Stimulated activated CD4-positive, alpha-beta T cell treated with anti-CD3 and anti-CD28 coated beads, TNF-alpha, amount 100 ng/mL, for 24 hours (primary cell): ENCODE measurements at places on chromosomes 3 and 15.

DNA sequence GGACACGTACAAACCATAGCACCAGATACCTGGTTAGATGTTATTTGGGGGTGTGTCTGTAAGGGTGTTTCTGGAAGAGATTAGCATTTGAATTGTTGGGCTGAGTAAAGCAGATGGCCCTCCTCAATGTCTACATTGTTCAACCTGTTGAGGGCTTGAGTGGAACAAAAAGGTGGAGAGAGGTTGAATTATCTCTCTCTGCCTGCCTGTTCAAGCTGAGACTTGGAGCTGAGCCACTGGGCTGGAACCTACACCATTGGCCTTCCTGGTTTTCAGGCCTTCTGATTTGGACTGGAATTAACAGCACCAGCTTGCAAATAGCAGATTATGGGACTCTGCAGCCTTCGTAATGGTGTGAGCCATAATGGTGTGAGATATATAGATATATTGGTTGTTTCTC, 71.3 kb upstream of the CORO2B start:
- DNase-seq, result no peak

- no peak for DNase-seq
Measured at GRCh38 chr3:19972054-19972453, 25.2 kb downstream of the RAB5A start.

DNA sequence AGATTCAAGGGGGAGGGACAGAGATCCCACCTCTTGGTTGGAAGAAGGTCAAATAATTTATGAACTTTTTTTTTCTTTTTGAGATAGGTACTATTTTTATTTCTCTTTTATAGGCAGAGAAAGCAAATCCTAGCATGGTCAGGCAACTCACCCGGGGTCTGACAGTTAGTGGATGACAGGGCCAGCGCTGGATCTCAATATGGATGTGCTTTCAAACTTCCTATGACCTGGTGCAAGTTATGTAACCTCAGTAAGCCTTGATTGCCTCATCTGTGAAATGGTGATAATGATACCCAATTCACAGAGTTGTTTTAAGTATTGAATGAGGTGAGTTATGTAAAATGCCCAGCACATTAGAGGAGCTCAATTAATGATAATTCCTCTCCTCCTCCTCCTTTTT, 86.8 kb upstream of the MEF2A start:
- no peak for DNase-seq

- no peak for DNase-seq
Measured at GRCh38 chr3:160616311-160616710, 50.9 kb upstream of the KPNA4 start.

GRCh38 chr15:38698254-38698653, 133.6 kb upstream of the RASGRP1 start:
- DNase-seq, result no peak

DNA sequence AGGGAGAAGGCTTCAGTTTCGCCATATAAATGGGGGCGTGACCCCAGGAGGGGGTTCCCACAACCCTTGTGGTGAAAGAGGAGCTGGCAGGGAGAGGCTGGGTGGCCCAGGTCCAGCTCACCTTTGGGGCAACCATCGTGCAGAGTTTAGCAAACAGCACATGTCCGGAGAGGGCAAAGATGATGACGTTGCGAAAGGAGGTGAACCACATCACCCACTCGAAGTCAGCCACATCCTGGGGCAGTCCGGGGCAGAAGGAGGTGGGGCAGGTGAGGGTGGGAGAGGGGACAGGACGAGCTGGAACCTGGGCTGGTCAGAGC, 3.7 kb downstream of the HHATL start:
- no peak for DNase-seq

DNA sequence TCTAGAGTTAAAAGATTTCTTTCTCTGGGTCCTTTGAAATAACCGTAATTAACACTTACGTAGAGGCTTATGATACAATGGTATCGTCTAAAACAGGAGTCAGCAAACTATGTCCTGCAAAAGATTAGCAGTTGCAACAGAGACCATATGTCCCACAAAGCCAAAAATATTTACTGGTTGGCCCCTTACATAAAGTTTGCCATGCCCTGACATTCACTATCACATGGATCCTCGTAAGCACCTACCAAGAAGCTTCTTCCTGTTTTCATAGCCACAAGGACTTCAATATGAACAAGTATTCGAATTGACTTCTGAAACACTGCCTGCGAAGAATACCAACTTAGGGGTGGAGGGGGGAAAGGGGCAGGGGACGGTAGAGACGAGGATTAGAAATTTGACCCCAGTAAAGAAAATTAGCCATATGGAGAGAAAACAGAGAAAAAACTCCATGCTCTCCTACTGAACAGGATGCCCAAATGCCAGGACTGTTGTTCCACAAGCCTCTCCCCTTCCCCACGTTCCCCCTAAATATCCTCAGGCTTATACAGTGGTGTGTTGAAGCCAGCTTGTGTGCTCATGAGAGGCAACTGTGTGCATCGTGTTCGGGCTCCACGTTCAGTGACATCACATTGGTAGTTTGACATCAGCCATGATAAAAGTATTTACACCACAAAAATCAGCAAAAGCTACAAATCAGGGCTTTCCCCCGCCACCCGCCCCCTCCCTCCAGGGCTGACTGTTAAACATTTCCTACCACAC, 144.1 kb upstream of the HES1 start:
- no peak for DNase-seq

- DNase-seq, result no peak
Measured at GRCh38 chr3:126523745-126524428, at the start of gene CHST13. CHST13 (plus strand) TSS chr3:126524155; CDS start chr3:126524333, 178 bp downstream.

DNA sequence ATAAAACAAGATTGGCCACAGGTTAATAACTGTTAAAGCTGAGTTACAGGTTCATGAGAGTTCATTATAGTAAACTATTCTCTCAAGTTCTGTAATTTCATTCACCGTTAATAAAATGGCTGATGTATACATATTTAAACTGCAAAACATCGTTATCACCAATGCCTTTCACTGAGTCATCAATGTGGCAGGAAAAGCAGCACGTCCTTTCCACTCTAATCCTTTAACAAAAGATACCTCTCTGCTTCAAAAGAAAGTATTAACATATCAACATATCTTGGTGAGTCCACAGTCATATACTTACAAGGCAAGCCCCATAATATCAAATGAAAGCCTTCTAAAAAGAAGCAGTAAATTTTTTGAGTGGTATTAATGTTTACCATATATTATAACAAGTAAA, 54.5 kb downstream of the UACA start:
- DNase-seq, result no peak

DNA sequence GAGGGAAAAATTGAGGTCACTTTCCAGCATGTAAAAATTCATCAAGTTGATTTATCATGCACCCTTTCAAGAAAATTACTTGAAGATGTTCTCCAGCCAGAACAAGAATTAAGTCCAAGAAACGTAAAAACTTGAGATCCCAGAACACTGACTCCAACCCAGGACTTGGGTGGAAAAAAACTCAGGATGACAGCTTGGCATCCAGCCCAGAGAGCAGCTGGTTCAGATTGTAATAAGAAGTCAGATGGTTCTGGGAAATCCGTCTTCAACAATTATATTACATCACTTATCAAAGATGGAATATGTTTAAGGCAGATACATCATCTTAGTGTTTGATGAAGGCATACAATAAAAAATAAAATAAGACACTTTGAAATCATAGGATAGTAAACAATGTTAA, 23.0 kb upstream of the DNAJC13 start:
- no peak for DNase-seq

DNA sequence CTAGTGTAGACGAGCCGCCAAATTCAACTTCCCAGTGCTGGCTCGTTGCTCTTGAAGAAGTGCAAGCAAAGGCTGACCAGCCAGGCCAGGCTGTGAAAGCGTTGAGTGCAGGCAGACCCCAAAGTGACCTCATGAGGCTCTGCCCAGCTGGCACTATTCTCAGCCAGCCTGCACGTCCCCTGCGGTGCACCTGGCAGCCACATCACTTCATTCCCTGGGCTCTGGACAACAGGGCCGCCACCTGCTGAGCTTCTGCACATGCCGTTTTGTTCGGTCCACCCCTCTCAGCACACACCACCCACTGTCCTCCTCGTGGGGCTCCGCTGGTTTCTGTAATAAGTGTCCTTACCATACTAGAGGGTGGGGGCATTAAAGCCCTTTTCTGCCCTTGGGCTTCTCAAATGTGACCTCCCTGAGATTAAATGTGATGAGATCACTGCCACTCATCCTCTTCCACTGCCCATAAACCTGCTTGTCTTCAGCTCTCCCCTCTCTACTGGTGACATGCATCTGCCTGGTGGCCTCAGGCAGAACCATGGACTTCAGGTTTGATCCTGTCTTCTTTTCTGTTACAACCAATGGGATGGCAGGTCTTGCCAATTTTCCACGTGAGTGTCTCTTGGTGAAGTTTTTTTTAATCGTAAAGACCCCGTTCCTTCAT, 6.1 kb downstream of the RASGRF1 start:
- no peak for DNase-seq

- no peak for DNase-seq
Measured at GRCh38 chr15:99998661-99999101, 265.4 kb upstream of the LYSMD4 start.

DNA sequence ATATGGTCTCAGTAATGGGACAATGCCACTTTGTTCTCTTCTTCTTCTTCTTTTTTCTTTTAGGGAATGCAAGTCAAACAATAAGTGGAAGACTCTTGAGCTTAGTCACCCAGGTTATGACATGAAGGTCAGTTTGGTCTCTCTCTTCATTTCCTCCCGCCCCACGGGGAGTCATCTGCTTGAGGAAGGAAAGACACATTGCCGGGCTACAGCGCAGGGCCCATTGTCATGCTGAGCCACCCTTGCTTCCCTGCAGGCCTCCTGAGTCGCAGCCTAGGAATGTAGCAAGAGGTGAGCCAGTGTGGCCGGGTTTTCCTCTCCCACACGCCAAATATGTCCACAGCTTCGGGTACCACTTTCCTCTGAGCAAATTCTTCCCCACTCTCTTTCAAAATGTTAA, 47.6 kb downstream of the RAP2B start:
- no peak for DNase-seq

- no peak for DNase-seq
Measured at GRCh38 chr15:33671456-33671855, 296.8 kb upstream of the CHRM5 start.

DNA sequence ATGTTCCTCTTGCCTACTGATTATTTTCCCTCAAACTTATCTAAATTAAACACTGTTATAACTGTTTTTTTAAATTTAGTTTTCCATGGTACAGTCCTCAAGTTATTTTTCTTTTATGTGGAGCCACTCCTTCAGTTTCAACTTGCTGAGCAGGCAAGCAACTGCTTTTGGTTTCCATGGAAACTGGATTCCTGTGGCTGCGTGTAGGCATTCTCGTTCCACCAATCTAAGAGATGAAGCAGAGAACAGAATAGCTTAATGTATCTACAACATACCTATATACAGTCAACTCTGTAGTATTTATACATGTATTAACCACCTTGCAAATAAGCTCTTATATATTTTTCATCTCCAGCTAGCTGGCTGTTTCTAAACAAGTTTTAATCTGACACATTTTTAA, 25.8 kb upstream of the ANXA2 start:
- no peak for DNase-seq

DNA sequence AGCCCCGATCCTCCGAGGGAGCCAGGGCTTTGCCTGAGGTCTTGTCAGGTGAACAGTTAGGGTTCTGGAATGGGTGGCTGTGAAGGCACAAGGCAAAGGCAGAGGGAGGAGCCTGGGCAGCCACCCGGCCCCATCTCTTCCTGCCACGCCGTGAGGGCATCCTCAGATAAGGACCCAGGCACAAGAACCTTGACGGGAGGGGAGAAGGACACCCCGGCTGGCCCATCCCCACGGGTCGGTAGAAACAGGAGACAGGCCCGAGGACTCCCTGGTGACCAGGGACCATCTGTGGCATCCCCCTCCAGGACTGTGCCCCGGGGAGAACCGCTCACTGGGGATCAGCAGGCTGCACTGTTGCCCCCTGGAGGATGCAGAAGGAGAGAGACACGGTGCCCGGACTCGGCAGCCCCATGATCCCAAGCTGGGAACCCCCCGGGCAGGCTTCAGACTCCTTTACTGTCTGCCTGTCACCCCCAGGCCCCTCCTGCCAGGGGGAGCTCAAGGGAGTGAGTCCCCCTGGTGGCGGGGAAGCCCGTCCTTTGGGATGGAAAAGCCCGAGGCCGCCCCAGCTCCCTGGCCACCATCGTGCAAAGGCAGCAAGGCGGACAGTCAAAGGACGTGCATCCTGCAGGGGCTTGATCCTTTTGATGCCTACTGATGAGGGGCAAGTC, 12.3 kb upstream of the PCSK6 start:
- DNase-seq, result peak; percentile 49

GRCh38 chr3:13346481-13347389, 73.4 kb downstream of the NUP210 start:
- DNase-seq, result peak; percentile 54

- no peak for DNase-seq
Measured at GRCh38 chr15:98714922-98715321, 66.6 kb downstream of the IGF1R start.

- DNase-seq, result no peak
Measured at GRCh38 chr3:6989608-6990291, 128.8 kb downstream of the GRM7 start.

DNA sequence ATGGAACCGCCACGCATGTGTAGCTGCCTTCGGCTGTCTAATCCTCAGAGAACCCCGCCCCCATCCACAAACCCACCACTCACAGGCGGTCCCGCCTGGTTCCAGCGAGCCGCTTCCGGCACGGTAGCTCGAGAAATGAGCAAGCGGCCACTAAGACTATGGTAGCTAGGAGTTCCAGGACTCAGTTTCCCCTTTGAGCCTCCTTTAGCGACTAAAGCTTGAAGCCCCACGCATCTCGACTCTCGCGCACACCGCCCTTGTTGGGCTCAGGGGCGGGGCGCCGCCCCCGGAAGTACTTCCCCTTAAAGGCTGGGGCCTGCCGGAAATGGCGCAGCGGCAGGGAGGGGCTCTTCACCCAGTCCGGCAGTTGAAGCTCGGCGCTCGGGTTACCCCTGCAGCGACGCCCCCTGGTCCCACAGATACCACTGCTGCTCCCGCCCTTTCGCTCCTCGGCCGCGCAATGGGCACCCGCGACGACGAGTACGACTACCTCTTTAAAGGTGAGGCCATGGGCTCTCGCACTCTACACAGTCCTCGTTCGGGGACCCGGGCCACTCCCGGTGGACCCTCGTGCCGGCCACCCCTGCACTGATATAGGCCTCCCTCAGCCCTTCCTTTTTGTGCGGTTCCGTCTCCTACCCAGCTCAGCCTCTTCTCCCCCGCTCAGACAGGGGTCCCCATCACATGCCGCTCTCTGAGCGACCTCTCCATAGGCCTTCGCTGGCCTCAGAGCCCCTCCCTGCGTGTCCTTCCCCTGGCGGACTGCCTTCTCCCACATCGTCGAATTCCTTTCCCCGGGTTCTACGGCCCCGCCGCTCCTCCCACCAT, at the start of gene RAB11A:
Gene RAB11A (plus strand): TSS at position 366 of the 828 bp plus-strand sequence. CDS start 95 bp downstream, at position 461.
- DNase-seq, result peak; percentile 94
